ENCODE measurements at places on chromosomes 16 and 17. TPM values are rescaled to one million over a fixed set of nuclear protein-coding genes. Genes with fewer than 3 reads are reported as not detected.

The LIG3 gene
- total RNA-seq = 52.0 TPM

The TERB1 gene
- not detected for total RNA-seq

The CCDC144A gene
- total RNA-seq = 4.4 TPM

The ITGAX gene
- total RNA-seq = 4.1 TPM

The ZFP90 gene
- 50.4 TPM for total RNA-seq

The CLEC18A gene
- total RNA-seq = 0.65 TPM

The GPR139 gene
- total RNA-seq = not detected

The TNFRSF13B gene
- not detected for total RNA-seq

GRCh38 chr16:27316038-27316680, 2.4 kb downstream of the IL4R start:
- no peak for DNase-seq

GRCh38 chr17:41784207-41784744, 2.2 kb downstream of the JUP start:
- peak; percentile 77 for DNase-seq

DNA sequence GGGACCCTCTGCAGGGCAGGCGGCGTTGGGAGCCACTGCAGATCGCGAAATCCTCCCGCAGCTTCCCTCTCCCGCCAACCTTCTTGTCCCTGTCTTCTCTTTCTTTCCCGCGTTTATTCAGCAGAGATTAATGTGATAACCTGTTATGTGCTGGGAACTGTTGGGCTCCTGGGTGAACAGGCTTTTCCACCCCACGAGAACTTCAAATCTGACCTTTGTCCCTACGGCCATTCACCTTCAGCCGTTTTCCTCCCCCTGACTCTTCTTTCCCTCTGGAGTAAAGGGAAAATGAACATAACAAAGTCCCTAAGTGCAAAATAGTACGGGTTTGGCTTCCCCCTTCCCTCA, 15.2 kb upstream of the KPNA2 start:
- no peak for DNase-seq

GRCh38 chr16:30018731-30019158, 4.3 kb upstream of the C16orf92 start:
- peak; percentile 64 for DNase-seq

- no peak for DNase-seq
These were observed 215.3 kb upstream of the KIF2B start for GRCh38 chr17:53607475-53607874.

GRCh38 chr16:84700446-84701300, 873 bp downstream of the USP10 start:
- no peak for DNase-seq

GRCh38 chr17:38453951-38454421, 25.7 kb downstream of the ARHGAP23 start:
- DNase-seq = peak; percentile 77

- peak; percentile 95 for DNase-seq
These were observed 19.7 kb downstream of the DPEP1 start for GRCh38 chr16:89633064-89633631.

DNA sequence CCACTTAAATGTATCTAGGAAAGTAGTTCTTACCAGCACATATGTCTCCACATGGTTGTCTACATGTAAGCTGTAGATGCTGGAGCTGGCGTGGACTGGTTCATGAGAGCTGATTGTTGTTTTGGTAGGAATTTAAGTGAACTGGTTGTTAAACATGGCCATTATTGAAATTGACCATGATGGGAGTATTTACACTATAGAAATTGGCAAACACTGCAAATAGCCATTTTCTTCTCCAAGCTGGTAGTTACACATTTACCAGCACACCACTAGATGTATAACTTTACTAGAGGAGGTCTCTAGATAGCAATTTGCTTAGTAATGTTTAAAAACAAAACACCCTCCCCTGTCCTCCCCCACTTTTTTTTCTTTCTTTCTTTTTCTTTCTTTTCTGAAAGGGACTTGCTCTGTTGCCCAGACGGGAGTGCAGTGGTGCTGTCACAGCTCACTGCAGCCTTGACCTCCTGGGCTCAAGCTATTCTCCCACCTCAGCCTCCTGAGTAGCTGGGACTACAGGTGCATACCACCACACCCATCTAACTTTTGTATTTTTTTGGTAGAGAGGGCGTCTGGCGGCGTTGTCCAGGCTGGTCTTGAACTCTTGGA, 24.2 kb downstream of the IGSF6 start:
- DNase-seq = no peak

- DNase-seq = no peak
These were observed 795 bp downstream of the KCTD13 start for GRCh38 chr16:29925105-29925756.

DNA sequence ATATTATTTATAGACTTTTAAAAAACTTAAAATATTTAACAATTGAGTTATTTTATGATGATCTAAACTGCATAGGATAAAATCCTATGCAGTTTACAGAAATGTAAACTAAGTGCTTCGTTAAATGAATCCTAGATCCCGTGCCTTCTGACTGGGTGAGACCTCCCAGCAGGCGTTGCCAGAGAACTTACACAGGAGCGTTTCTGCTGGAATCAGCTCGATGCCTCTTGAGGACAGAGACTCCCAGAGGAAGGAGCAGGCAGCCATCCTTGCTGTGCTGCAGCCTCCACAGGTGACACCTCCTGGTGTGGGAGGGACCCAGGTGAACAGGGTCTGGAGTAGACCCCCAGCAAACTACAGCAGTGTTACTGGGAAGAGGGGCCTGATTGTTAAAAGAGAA, 160.4 kb downstream of the WWOX start:
- DNase-seq = no peak

DNA sequence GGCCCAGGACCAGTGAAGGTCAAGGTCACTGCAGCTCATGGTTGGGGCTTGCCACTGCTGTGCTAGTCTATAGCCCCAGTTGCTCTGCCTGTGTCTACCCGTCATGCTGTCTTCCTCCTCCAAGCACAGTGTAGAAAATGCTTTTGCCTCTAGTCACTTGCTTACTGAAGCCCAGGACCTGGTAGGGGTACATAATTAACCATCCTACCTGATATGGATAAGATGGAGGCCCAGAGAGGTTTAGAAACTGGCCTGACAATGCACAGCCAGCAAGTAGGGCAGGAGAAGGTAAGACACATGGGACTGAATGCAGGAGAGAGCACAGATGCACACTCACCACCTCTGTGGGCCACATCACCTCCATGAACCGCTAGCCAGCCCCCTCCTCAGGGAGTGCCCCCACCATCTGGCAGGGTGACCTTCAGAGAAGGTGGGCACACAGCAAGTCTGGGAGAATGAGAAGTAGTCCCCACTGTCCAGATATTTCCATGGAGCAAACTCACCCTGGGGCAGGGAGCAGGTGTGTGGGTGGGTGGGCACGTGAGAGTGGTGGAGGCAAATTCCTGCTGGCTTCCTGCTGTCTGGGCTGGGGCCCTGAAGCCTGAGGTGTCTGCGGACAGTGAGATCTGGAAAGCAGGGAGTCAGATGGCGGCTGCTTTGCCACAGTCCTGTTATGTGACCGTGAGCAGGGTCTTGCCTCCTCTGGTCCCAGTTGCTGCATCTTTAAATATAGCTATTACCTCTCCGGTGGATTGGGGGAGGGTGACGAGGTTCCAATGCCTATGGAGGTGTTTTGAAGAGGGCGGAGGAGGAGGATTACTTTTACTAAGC, 1.0 kb downstream of the CX3CL1 start:
- DNase-seq = no peak

DNA sequence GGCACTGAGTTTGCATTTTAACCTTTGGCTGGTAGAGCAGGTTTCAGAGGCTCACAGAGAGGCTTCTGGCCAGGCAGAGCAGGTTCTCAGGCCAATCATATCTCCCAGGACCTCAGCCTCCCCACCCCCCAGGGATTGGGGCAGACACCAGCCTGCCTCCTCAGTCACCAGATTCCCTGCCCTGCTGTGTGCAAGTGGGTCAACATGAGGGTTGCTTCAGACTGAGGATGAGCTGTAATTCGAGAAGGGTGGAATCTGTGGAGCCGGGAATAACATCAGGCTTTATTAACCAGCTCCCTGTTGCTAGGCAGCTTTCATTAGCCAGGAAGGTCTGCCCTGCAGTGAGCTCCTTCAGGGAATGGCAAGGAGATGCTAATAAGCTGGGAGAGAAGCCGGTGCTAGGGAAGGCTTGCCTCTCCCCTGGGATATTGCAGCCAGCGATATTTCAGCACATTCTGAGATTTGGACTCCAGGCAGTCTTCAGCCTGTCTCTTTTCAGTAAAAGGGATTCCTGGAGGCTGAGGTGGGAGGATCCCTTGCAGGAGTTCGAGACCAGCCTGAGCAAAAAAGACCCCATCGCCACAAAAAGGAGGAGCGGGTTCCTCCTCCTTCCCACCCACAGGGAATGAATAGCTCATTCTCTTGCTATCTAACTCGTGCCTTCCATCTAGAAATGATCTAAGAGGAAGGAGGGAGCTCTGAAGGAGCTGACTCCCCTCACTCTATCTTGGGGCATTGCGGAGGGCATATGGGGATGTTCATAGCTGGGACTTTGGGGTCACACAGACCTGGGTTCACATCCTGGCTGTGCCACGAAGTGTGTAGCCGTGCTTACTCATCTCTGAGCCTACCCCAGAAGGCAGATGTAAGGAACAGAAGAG, 10.7 kb downstream of the SGSM2 start:
- DNase-seq = peak; percentile 57

DNA sequence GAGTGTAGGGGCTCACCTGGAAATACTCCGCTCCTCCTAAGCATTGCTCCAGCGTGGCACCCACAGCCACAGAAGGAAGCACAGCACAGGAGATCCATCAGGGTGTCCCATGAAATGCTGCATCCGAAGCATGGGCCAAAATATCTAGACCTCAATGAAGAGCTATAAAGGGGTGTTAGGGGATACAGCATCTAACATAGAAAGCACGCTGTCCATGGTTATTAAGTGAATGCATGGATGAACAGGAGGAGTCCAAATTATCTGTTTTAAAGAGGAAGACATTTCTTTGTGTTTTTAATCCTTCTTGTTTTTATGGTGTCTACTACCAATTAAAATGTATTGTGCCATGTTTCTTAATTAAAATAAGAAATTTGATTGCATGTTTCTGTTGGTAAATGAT, 21.6 kb upstream of the KRT20 start:
- DNase-seq = no peak

DNA sequence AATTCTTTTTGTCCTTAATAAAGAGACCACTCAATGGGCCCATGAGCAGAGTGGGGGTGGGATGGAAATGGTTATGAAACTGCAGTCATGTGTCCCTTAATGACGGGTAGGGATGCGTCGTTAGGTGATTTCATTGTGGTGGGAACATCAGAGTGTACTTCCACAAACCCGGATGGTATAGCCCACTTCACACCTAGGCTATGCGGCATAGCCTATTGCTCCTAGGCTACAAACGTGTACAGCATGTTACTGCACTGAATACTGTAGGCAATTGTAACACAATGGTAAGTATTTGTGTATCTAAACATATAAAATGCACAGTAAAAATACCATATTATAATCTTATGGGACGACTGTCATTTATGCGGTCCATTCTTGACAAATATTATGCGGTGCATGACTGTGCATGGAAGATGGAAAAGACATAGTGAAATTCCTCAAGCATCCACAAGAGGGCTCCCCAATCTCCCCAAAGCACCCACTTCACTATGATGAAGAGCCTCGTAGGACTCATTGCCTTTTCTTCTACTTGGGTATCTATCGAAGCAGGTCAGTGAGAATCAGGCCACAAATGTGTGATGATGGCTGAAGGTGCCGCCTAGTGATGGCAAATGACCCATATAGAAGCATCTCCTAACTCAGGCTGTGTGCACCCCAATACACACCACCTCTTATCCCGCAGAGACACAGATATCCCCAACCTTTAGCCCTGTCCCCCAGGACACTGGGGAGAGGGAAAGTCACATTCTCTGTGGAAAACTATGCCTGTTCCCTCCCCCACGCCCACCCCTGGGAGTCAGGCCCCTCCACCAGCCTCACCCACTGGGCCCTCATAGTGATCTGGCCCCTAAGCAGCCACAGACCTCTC, 43.5 kb downstream of the TBX21 start:
- DNase-seq = peak; percentile 68

DNA sequence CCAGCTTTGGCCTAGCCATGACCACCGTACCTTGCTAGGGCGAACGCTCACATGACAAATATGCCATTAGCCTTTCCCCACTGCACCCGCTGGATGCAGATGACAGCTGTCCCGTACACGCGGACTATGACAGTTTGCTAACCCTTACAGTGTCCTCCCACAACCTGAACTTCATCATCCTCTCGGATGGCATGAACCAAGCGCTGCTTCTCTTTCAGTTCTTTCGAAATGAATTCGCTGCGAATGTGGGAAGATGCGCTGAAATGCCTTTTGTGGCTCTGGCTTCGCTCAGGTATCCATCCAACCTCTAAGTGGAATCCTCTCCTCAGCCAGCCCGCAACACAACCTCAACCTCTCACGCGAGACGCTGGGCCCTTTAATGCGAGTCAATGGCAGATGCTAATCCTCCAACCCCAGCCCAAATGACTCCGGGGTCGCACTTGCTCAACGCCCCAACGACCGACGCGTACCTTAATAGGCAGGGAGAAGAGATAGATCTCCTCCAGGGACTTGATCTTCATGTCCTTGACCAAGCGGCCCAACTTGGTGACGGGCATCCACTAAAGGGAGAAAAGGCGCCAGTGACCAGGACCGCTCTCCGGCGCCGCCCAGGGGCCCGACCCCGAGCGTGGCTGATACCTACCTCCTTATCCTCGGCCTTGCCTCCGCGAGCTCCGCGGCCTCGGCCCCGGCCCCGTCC, 670 bp downstream of the RPS2 start:
- DNase-seq = no peak

- peak; percentile 75 for DNase-seq
These were observed 195.2 kb upstream of the KIF2B start for GRCh38 chr17:53627511-53627910.

GRCh38 chr17:42989726-42990652, 8.2 kb upstream of the RPL27 start:
- no peak for DNase-seq

DNA sequence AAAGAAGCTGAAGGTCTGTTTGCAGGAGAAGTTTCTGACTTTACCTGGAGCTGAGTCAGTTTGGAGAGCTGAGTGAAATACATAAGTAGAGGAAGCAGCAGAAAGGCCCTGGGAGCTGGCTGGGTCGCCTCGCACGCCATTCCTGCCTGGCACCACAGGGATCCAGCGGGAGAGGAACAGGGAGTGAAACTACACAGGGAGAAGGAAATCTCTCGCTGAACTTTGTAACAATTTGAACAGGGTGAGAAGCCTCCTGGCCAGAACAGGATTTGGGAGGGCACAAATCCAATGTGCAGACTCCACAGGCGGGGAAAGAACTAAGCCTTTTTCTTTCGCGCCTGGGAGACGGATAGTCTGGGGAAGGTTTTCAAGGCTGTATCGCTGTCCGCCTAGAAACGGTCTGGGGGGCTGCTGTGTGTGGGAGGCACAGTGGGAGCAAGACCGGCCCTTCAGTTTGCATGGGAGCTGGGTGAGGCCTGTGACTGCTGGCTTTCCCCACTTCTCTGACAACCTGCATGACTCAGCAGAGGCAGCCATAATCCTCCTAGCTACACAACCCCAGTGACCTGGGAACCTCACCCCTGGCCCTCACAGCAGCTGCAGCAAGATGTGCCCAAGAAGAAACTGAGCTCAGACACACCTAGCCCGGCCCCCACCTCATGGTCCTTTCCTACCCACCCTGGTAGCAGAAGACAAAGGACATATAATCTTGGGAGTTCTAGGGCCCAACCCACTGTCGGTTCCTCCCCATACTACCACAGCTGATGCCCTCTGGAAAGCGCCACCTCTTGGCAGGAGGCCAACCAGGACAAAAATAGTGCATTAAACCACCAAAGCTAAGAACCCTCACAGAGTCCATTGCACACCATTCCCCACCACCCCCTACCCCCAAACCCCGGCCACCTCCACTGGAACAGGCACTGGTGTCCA, 778.6 kb downstream of the KCNJ2 start:
- no peak for DNase-seq
